ENCODE measurements at places on chromosomes 11 and 22. TPM values are rescaled to one million over a fixed set of nuclear protein-coding genes. Genes with fewer than 3 reads are reported as not detected.

The MRGPRE gene
- not detected for total RNA-seq

The PLAAT5 gene
- not detected for total RNA-seq

The GLB1L2 gene
- 1.9 TPM for total RNA-seq

The MMP13 gene
- total RNA-seq: not detected

The ATXN10 gene
- total RNA-seq: 87.5 TPM

The POU2AF1 gene
- total RNA-seq: not detected

The XKR3 gene
- not detected for total RNA-seq

The CALCB gene
- 0.09 TPM for total RNA-seq

The PRG3 gene
- total RNA-seq: not detected

The LDHAL6A gene
- total RNA-seq: not detected

Measured in A549 treated with CORT108297 at 1 μM for 4 hours (cell line).